ENCODE measurements at places on chromosomes 6 and 20. TPM values are rescaled to one million over a fixed set of nuclear protein-coding genes. Genes with fewer than 3 reads are reported as not detected.

DACT2 gene
- total RNA-seq = not detected

CUTA gene
- 61.8 TPM for total RNA-seq

MOG gene
- total RNA-seq = not detected

CRIP3 gene
- total RNA-seq = not detected

FLRT3 gene
- 0.96 TPM for total RNA-seq

CCN6 gene
- total RNA-seq = not detected
